ENCODE measurements at places on chromosomes 6 and 20.
A peak's percentile ranks its signal among the peaks of the same experiment; 100 is the strongest.

GRCh38 chr6:35733633-35734032 lies 3.2 kb upstream of the ARMC12 start:
- no peak for DNase-seq

DNA sequence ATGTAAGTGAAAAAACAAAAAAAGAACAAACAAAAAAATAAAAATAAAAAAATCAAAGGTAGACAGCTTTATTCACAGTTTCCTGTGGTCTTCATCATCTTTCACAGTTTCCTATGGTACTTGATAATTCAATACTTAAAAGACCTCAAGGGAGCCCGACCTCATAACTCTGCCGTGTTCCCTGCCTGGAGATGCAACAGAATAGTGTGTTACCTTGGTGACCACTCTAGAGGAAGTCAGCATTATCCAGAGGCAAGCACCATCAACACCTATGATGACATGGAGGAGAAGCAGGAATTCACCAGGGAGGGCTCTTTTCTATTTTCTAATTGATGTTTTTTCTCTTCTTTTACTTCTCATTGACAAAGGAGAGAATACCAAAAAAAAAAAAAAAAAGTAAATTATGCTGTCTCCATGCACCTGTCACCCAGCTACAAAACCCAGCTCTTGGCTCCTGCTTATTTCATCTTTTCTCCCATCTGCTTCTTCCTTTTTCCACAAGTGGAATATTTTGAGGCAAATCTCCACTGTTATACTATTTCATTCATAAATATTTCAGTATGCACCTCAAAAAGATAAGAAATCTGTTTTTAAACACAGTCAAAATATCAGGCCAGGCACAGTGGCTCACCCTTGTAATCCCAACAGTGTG lies 95.8 kb upstream of the STXBP5 start:
- DNase-seq: no peak

GRCh38 chr20:59895908-59896307 lies 37.5 kb downstream of the SYCP2 start:
- no peak for DNase-seq

DNA sequence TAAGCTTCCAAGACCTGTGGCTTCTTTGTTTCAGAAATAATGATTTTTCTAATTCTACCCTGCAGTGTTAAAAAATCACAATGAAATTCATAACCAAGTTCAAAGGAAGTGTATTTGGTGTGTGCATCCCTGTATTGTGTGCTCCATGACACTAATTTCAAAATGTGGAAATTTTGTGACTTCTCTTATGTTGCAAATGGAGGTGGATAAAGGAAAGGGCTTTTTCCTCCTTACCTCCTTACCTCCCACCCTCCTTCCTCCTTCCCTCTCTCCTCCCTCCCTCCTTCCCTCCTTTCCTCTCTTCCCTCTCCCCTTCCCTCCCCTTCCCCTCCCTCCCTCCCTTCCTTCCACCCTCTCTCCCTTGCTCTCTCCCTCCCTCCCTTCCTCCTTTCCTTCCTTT lies 10.5 kb downstream of the CDH4 start:
- no peak for DNase-seq

- no peak for DNase-seq
These were observed 343.0 kb downstream of the QKI start for GRCh38 chr6:163757520-163757919.

GRCh38 chr6:157170535-157170934 lies 152.8 kb downstream of the TMEM242 start:
- DNase-seq: no peak

DNA sequence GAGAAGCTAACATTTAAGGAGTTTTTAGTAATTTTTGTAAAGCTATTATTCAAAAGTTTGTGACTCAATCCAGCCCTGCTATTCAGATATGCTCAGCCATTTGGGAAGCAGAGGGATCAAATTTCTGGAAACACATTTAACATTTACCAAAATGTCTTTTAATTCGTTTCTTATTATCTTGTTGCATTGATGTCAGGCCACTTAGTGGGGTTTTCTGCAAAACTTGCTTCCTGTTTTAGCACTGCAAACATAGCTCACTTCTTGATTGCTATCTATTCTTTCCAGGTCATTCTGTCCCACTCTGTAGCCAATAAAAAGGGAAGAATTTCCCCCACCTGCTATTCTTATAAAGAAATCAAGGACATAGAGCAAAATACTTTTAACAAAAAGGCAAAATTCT lies 176.9 kb upstream of the SUPT3H start:
- DNase-seq: no peak

- no peak for DNase-seq
These were observed 155.3 kb upstream of the SYNCRIP start for GRCh38 chr6:85797993-85798392.

DNA sequence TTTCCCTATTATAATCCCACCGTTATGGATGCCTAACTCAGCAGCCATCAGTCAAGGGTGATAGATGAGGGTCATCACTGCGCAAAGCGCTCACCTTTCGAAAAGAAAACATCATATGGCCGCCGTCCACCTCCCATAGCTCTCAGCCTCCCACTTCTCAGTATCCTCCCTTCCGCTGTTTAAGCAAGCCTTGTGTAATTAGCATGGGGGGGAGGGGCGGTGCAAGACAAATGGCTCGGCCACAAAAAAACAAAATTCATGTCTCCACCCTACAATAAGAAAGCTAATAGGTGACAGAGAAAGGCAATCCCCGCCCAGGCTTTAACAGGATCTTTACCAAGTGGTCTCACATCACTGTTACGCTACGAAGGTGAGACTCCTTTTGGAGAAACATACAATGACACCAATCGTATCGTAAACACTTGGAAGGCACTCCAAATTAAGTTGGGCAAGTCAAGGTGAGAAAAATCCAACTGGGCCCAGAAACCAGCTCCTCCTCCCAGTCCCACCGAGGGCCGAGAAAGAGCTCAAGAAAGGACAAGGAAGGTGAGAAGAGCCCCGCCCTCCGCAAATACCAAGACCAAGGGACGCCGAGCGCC lies 645 bp downstream of the DDX39B start:
- DNase-seq: peak; percentile 58

- DNase-seq: no peak
These were observed 931.1 kb upstream of the EYS start for GRCh38 chr6:66638099-66638498.

Measured in activated T-helper 1 cell treated with Interleukin-2 at 50 U/mL for 16 hours (primary cell).